Activated gamma-delta T cell treated with Interleukin-2 at 50 U/mL for 16 hours (primary cell): ENCODE measurements at places on chromosomes 1 and 21.

GRCh38 chr1:93888900-93889299, 9.9 kb upstream of the DNTTIP2 start:
- DNase-seq: no peak

DNA sequence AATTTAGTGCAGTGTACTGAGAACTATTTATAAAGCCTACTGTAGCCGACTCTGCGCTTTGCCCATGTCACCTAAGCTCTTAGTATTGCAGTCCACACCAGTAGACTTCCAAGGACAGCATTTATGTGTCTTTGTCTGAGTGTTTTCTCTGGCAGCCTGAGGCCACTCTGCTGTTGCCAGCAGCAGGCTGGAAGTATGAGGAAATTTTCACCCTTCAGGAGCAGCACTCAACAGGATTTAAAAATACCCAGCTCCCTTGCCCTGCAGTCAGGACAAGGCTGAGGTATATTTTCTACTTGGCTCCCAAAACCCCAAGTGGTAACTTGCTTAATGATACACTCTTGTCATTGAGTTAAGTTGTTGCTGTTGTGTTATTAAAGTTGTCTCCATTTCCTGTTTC, 230.1 kb downstream of the SRGAP2C start:
- no peak for DNase-seq

GRCh38 chr1:43270421-43271095, 775 bp downstream of the TMEM125 start:
- DNase-seq: no peak

- DNase-seq: no peak
Observed at GRCh38 chr1:183654706-183655105, 1.6 kb upstream of the APOBEC4 start.

GRCh38 chr1:178796013-178796412, 71.0 kb downstream of the RALGPS2 start:
- no peak for DNase-seq

- no peak for DNase-seq
Observed at GRCh38 chr1:8027748-8028570, 1.9 kb upstream of the ERRFI1 start.

DNA sequence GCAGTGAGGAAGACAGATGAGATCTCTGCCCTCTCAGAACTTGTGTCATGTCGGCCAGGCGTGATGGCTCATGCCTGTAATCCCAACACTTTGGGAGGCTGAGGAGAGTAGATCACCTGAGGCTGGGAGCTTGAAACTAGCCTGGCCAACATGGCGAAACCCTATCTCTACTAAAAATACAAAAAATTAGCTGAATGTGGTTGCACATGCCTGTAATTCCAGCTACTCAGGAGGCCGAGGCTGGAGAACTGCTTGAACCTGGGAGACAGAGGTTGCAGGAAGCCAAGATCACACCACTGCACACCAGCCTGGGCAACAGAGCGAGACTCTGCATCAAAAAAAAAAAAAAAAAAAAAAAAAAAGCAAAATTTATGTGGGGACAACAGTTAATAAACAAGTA, 40.9 kb upstream of the RALGPS2 start:
- DNase-seq: no peak

GRCh38 chr21:36507397-36508018, 27.6 kb upstream of the CLDN14 start:
- DNase-seq: no peak

DNA sequence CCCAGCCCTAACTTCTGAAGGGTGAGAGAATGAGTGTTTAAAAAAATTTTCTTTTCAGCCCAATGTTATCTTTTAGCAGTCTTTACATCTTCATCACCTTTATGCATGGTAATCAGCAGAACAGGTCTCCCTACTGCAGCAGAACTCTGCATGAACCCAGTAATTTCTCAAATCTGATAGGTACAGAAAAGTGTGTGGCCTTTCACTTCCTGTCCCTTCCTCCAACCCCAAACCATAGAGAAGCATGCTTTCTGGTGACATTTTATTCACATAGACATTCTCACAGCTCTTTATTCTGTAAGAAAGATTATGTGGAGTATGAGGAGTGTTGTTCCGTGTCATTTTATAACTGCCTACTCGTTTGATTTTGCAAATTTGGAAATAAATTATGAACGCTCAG, 68.6 kb downstream of the RPAP2 start:
- no peak for DNase-seq

DNA sequence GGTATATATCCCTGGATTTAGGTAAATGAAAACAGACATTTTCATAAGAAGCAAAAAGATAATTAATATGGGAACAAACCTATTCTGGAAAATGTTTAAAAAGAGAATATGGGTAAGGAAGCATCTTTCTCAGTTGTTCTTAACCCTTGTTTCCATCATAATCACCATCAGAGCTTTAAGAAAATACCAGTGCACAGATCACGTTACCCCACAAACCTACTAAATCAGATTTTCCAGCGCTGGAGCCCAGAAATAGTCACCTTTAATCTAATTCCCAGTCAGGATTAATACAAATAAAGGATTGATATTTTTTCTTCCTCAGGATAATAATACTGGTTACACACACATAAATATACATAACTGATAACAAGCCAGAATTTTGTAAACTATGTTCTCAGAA, 44.6 kb downstream of the PTPRC start:
- no peak for DNase-seq

GRCh38 chr1:3399732-3400131, 54.7 kb upstream of the ARHGEF16 start:
- no peak for DNase-seq

- DNase-seq: no peak
Observed at GRCh38 chr1:38006008-38006828, 904 bp upstream of the FHL3 start.

GRCh38 chr1:1491601-1492000, 20.0 kb downstream of the ATAD3B start:
- no peak for DNase-seq

- DNase-seq: peak; percentile 35
Observed at GRCh38 chr1:207459008-207459407, 4.9 kb downstream of the CR2 start.
